ENCODE measurements at places on chromosomes 7 and 10.

GRCh38 chr7:6630007-6630849 is 6.9 kb upstream of the ZNF316 start:
- DNase-seq = no peak

GRCh38 chr10:125054216-125054615 is 106.1 kb downstream of the CTBP2 start:
- no peak for DNase-seq

DNA sequence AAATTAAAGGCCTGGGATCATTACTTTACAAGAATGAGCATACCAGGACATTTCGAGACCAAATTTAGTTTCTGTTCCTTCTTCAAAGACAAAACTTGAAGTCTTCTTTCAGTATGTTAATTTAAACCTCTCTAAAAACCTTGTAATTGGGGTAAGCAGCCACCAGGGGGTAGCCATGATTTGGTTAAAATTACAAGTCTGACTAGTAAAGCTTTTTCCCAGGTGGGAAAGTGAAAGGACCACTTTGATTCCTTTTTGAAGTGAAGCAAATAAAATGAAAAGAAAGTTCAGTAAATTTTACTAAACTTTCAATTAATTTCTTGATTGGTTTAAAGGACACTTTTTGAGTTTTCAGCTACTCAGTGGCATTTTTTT is 294.3 kb downstream of the BBS9 start:
- no peak for DNase-seq

- DNase-seq = no peak
These were observed 311.0 kb downstream of the ANKRD30A start for GRCh38 chr10:37436357-37436756.

DNA sequence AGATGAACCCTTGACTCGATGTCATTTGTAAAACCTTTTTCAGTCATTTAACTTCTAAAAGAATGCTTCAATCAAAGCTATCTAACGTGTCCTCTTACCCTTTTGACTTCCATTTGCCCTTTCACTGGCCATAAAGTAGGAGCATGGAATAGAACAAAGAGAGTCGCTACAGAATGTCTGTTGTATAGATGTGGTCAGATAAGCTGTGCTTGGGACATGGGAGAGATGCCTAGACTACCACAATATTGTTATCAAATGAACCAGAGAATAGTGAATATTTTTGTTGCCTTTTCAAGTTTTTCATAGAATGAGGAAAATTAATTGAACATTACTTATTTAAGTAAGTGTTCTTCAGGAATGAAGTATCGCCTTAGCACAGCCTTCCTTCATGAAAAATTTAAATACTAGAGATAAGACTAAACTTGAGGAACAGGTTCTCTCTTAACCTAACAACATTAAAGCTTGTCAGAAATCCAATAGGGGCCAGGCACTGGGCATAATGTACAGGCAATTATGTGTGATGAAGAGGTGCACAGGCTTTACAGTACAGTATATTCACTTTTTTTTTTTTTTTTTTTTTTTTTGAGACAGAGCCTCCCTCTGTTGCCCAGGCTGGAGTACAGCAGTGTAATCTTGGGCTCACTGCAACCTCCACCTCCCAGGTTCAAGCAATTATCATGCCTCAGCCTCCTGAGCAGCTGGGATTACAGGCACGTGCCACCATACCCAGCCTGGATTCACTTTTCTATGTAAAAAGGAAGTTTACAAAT is 7.5 kb upstream of the KMT2E start:
- DNase-seq = no peak

GRCh38 chr7:106218546-106218945 is 66.2 kb downstream of the NAMPT start:
- DNase-seq = no peak

DNA sequence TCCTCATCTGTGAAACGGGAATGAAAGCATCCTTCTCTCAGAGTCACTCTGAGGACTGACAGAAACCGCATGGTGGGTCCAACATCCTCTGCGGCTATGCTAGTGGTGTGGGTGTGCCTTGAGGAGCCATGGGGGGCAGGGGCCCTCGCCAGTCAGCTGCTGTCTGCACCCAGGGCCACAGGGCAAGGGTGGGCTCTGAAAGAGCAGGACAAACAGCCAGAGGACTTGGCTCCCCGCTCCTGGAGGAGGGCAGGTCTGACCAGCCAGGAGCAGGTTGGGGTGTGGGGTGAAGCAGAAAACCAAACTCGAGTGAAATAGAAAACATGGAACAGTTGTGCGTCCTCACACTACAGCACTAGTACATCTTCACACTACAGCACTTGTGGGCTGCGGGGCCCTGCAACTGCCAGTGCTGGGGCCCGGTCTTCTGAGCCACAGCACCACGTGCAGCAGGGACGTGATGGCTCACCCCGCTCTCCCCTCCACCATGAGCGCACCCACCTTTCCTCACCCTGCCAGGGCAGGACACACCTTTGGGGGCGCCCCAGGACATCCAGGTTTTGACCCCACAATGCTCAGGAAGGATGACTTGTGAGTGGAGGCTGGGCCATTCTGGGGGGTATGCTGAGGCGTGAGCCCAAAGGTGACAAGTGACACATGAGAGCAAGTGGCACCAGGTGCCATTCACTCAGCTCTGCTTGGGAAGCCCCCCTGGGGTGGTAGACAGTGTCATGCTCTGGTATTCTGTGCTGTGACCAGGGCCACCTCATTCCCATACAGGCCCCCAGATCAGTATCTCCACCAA is 96.1 kb upstream of the RET start:
- DNase-seq = no peak

GRCh38 chr7:158698657-158699195 is 5.9 kb downstream of the NCAPG2 start:
- DNase-seq = no peak

GRCh38 chr10:71726580-71727104 is 7.1 kb upstream of the C10orf105 start:
- no peak for DNase-seq

- DNase-seq = no peak
These were observed 16.8 kb upstream of the NDST2 start for GRCh38 chr10:73828161-73828560.

DNA sequence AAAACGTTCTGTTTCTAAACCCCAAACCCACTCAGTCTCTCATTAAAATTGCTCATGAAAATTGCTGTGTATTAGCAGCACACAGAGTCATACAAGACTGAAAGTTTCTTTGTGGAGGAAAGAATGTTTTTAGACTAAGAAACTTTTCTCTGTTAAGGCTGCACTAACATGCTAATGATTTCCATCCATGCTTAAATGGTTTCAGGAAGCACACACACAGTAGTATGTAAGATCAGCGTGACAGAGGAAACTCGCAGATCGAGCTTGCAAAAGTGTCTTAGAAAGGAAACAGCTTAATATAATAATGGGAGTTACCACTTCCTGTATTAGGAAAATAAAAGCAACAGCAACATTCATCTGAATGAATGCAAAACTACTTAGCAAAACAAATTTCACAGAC is 112.7 kb downstream of the ICA1 start:
- no peak for DNase-seq

DNA sequence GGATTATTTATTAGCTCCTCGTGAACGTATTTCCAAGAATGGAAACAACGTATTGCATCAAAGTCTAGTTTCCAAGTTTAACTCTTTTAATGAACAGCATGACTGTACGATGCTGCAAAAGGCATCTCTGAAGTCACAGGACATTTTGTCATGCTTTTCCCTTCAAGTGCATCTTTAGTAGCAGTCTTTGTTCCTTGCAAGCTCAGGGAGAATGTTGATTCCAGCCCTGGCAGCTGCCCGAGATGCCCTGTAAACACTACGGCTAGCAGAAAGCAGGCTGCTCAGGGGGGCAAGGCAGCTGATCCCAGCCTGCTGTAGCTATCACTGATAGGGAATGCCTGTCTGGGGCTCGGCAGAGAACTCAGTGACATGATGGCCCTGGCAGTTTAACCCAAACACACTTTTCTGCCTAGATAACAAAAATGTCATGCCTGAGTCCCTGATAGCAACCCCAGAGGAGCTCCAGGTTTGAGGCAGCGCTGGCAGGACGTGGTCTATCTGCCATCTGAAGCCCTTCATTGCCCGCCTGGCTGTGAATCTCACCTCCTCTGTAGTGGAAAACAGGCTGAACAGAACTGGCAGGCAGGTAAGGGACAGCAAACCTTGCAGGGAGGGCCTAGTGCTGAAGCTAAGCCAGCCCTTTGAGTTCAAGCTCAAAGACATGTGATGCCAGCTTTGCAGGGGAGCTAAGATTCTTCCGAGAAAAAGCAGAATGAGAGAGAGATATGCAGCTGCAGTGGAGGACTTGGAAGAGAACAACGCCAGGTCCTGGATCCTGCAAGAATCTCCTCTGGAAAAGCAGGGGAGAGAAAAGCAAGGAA is 264.6 kb downstream of the SNX10 start:
- DNase-seq = no peak

GRCh38 chr10:44284198-44285084 is 100.5 kb downstream of the CXCL12 start:
- no peak for DNase-seq

- no peak for DNase-seq
These were observed 64.8 kb downstream of the THSD7A start for GRCh38 chr7:11767148-11767547.

- DNase-seq = no peak
These were observed 74.6 kb downstream of the LRGUK start for GRCh38 chr7:134201569-134202261.

- DNase-seq = no peak
These were observed 2.5 kb upstream of the NFE2L3 start for GRCh38 chr7:26149391-26149977.

DNA sequence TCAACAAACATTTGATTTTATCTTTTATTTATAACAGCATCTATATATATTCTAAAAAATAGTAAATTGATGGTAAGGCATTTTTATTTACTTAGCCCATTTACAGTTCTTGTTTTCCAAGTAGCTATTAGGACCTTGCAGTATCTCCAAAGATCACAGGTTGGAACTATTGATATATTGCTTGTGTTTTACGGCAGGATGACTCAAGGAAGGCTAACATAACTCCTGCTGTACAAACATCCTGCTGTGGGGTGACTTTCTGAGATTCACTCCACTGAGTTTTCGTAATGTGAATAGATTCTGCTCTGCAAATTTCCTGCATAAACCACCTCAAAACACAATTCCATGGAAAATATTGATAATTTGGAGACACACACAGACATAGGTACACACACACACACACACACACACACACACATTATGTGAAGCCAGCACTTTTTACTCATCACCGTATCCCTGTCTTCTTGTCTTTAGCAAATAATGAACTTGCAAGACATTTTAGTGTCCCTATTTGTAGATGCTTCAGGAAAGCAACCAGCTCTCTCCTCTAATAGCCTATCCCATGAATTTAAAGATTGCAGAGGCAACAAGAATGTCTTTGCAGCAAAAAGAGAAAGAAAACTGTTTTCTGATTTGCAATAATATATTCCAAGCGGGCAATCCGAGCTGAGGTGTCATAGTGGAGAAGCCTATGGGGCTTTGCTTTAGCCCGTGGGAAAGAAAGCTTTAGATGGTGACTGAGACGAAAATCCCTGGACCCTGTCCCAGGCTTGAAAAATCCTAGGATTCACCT is 722 bp downstream of the AGR2 start:
- no peak for DNase-seq

GRCh38 chr7:27160145-27160545 is 3.7 kb upstream of the HOXA7 start:
- no peak for DNase-seq

DNA sequence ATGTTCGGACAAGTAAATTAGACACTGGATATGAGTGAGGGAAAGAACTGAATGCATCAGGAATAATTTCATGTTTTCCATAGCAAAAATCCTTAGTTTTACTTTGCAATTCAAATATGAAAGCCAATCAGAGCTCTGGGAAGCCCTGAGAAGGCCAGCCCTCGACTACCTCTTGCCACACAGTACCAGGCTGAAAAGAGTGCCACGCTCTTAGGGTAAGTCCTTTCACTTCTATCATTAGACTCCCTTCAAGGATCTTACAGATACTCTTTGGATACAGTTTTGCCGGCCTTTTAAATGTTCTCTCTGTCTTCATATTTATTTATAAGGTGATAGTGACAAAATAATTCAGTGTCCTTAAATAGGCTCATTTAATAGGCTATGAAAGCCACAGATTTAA is 1.9 kb downstream of the COBL start:
- DNase-seq = no peak

DNA sequence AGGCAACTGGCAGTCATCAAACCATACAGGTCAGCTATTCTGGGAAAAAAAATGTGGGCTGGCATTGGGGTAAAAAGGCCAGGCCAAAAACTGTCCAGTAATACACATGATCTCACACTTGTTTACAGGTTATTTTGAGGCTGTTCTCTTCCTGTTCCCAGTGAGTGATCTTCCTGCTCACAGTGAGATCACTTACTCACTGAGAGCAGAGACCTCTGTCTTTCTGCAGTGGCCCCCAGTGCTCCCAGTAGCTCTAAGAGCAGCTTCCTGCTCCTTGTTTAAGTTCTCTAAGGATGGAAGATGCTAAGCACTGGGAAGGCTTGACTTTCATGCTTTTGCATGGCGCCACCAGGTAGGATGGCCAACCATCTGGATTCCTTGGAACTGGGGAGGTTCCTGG is 93.5 kb upstream of the KIAA1217 start:
- no peak for DNase-seq

- no peak for DNase-seq
These were observed 23.2 kb downstream of the NDUFB2 start for GRCh38 chr7:140719721-140720120.

DNA sequence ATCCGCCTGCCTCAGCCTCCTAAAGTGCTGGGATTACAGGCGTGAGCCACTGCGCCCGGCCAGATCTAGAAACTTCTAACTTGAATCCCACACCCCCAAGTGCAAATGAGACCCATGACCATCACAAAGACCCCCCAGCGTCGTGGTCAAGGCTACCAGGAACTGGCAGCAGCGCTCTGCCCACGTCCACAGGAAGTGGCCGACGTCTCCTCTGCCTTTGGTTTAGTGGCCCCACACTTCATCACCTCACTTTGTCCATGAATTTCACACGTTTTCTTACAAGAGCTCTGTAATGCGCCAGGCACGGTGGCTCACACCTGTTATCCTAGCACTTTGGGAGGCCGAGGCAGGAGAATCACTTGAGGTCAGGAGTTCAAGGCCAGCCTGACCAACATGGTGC is 53.5 kb upstream of the TNRC18 start:
- no peak for DNase-seq

DNA sequence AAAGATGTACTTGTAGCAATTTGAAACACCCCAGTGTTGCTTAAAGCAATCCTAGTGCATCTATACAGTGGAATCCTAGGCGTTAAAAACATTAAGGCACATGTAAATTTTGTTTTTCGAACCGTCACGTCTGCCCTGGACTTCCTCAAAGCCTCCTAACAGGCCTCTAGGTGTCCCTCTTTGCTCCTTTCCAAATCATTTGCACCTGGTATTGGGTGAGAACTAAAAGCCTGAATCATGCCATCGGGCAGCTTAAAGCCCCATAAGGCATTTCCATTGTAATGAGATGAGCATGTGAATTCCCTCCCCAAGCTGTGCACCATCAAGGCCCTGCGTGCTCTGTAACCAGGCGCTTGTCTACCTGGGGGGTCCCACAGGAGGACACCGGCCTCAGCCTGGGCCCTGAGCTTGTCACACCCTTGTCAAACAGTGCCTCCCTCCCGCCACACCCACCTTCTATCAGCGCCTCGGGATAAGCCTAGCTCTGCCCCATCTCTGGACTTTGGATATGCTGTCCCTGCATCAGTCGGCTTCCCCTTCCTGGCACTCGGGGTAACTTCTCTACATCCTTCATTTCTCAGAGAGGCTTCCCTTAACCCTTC is 89.2 kb downstream of the WDR11 start:
- no peak for DNase-seq

GRCh38 chr7:86209036-86209435 is 434.7 kb upstream of the GRM3 start:
- no peak for DNase-seq
